ENCODE measurements at places on chromosomes 1 and 21. TPM values are rescaled to one million over a fixed set of nuclear protein-coding genes. Genes with fewer than 3 reads are reported as not detected.

The SPRR2A gene
- not detected for total RNA-seq

GRCh38 chr1:27102707-27103468 is 52.0 kb downstream of the SLC9A1 start:
- no peaks in the 10 kb centered on the region for H3K27me3 ChIP-seq
- H3K27ac ChIP-seq, result no peak overlapping the region

GRCh38 chr21:41680444-41681347 is 86.2 kb downstream of the RIPK4 start:
- no peaks in the 10 kb centered on the region for H3K36me3 ChIP-seq
- H3K27ac ChIP-seq, result peak overlapping the region; percentile 93
- no peak overlapping the region for H3K4me3 ChIP-seq
- no peaks in the 10 kb centered on the region for H3K27me3 ChIP-seq

- no peaks in the 10 kb centered on the region for H3K4me1 ChIP-seq
- DNase-seq, result no peak
- no peak overlapping the region for H3K4me3 ChIP-seq
- no peaks in the 10 kb centered on the region for H3K27me3 ChIP-seq
- H3K27ac ChIP-seq, result no peak overlapping the region
Measured at GRCh38 chr1:156998840-156999500, 46.6 kb downstream of the ARHGEF11 start.

DNA sequence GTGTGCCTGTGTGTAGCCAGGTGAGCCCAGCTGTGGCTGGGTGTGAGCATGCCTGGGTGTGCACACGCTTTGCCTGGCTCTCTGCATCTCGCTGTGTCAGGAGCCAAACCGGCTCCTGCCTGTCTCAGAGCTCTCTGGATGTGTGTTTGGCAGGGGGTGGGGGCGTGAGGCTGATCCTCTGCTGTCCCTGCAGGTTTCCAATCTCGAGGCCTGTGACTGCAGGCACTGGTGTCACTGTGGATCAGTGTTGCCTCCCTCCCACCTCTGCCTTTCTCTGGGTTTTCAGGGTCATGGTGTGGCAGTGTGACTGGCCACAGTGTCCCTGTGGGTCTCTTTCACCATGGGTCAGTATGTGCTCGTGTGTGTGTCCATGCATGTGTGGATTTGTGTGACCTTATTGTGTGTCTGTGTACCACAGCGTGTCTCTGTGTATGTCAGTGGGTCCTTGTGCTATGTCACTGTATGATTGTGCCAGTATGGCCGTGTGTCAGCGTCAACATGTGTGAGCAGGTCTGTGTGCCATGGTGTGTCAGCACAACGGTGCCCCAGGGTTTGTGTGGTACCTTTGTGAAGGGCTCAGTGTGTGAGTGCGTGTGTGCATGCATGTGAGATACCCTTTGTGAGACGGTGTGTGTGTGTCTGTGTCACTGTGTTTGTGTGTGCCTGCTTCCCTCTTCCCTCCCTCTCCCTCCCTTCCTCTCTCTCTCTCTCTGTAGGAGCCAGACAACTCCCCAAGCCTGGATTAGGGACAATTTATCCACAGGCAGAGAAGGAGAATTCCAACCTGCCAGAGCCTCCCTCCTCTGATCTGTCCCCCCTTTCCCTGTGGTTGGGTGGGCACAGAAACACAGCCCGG is 43.4 kb downstream of the AHDC1 start:
- H3K4me1 ChIP-seq, result peaks cover 97% of the 10 kb centered on the region
- no peak for DNase-seq
- H3K27ac ChIP-seq, result peak overlapping the region; percentile 94
- H3K36me3 ChIP-seq, result no peaks in the 10 kb centered on the region
- H3K27me3 ChIP-seq, result no peaks in the 10 kb centered on the region

The BTG3 gene
- 57.0 TPM for total RNA-seq

GRCh38 chr1:197776351-197777105 is 1.2 kb upstream of the DENND1B start:
- H3K4me3 ChIP-seq, result no peak overlapping the region
- no peaks in the 10 kb centered on the region for H3K27me3 ChIP-seq
- no peaks in the 10 kb centered on the region for H3K36me3 ChIP-seq

GRCh38 chr21:45788637-45789506 is 145.3 kb downstream of the PCBP3 start:
- DNase-seq, result no peak
- H3K27ac ChIP-seq, result no peak overlapping the region
- no peak overlapping the region for H3K4me3 ChIP-seq
- H3K27me3 ChIP-seq, result no peaks in the 10 kb centered on the region

DNA sequence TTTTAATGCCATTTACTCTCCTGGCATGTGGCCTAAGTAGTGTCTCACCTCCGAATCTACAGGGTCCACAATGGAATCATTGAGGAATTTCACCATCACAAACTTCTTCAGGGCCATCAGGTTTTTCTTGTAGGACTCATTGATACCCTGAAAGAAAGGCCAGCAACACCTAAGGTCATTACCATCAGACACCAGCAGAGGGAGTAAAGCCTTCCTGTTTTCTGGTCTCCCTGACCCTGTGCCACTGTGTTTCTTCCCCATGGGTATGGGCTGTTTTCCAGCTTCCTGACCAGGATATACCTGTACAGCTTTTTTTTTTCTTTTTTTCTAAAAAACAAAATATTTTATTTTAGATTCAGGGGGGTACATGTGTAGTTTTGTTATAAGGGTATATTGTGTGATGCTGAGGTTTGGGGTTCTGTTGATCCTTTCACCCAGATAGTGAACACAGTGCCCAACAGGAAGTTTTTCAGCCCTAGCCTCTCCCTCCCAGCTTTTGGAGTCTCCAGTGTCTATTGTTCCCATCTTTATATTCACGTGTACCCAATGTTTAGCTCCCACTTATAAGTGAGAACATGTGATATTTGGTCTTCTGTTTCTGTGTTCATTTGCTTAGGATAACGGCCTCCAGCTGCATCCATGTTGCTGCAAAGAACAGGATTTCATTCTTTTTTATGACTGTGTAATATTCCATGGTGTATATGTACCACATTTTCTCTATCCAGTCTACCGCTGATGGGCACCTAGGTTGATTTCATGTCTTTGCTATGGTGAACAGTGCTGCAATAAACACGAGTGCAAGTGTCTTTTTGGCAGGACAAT is 18.3 kb downstream of the PPT1 start:
- H3K27me3 ChIP-seq, result no peaks in the 10 kb centered on the region
- DNase-seq, result peak; percentile 74
- no peak overlapping the region for H3K4me3 ChIP-seq
- H3K27ac ChIP-seq, result no peak overlapping the region
- H3K36me3 ChIP-seq, result no peaks in the 10 kb centered on the region
- no peaks in the 10 kb centered on the region for H3K4me1 ChIP-seq

The FLG2 gene
- not detected for total RNA-seq

DNA sequence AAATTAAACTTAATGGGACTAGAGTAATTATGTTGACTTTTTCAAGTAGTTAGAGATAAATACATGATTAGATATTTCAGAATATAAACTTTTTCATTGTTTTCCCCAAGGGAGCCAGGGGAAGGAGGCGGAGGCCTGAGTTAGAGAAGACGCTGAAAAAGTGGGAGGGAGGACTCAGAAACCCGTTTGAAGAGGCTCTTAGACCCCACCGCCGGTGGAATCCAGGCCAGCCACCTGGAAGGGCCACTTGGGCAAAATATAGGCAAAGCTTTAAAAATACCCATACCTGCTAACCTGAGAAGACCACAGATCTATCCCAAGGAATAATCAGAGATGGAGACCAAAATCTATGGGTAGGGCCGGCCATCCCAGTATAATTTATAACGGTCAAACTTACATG is 242.6 kb downstream of the PTPRU start:
- DNase-seq, result no peak
- no peaks in the 10 kb centered on the region for H3K36me3 ChIP-seq
- no peak overlapping the region for H3K4me3 ChIP-seq
- H3K27ac ChIP-seq, result no peak overlapping the region
- peaks cover 29% of the 10 kb centered on the region for H3K27me3 ChIP-seq

DNA sequence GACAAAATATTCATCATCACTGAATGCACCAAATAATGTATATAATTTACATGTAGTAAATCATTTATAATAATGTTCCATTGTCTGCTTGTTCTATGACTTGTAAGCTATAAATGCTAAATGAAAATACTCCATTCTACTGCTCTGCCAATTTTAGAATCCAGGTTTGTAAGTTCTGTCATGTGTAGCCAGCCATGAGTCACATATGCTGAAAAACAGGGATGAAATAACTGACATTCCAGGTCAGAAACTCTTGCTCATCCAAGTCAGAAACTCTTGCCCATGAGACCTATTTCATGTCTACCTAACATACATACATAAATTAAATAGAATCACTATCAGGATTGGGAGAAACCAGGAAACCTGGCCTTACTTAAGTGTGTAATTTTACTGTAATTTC is 95.6 kb downstream of the ASH1L start:
- no peak overlapping the region for H3K4me3 ChIP-seq
- DNase-seq, result peak; percentile 22
- no peaks in the 10 kb centered on the region for H3K27me3 ChIP-seq
- no peaks in the 10 kb centered on the region for H3K36me3 ChIP-seq

The GPR161 gene
- total RNA-seq, result 15.9 TPM

DNA sequence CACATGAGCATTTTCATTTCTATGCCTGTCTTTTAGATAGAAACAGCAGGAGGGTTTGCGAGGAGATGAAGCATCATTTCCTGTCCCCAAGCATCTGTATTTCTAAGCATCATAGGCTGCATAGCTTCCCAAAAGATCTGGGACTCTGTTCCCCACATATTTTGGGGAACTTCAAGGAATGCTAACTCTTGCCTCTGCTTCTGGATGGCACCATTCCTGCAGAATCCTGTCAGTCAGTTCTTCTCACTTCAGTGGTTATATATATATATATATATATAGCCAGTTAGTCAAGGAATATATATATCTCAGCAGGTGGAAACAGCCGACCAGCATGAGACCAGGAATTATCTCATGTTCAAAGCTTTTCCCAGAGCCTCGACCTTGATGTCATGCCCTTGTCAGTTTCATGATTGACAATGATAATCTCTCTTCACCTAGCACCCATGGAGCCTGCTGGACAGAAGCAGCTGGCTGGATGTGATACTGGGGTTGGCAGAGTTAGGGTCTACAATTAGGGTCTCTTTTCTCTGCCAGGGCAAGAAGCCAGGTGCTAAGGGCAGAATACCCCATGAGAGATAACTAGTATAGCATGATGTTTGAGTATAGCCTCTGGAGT is 2.4 kb downstream of the PFKFB2 start:
- no peak overlapping the region for H3K27ac ChIP-seq
- H3K27me3 ChIP-seq, result no peaks in the 10 kb centered on the region
- H3K4me3 ChIP-seq, result no peak overlapping the region
- H3K36me3 ChIP-seq, result no peaks in the 10 kb centered on the region

DNA sequence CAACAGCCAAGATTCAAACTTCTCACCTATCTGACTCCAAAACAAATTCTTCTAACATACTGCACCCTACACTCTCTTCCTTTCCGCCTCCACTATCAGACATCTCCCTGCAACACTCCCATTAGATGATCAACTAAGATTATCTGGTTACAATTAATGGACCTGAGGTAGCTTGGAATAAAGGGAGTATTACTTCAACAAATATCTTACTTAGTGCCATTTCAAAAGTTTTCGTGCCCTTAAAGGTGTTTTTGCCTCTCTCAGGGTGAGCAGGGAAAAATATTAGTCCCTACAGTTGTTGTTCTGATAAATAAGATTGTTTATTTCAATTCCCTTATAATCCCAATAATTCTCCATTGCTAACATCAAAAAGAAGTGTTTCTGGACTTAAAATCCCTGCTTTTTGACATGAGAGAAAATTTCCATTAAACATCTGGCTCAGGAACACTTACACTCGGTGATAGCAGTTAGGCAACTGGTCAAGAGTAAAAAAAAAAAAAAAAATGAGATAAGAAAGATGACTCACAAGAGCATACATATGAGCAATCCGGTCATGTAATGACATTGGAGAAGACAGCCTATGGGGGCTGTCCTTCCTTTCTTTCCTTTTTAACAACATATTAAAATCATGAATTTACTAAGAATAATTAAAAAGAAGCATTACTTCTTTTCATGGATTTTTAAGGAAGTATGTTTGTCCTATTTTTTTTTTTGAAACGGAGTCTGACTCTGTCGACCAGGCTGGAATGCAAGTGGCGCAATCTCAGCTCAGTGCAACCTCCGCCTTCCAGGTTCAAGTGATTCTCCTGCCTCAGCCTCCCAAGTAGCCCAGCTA is 7.6 kb downstream of the RSBN1 start:
- H3K4me1 ChIP-seq, result peaks cover 20% of the 10 kb centered on the region
- H3K27me3 ChIP-seq, result no peaks in the 10 kb centered on the region
- DNase-seq, result peak; percentile 60
- H3K4me3 ChIP-seq, result peak overlapping the region; percentile 1
- H3K27ac ChIP-seq, result peak overlapping the region; percentile 76

The ELF3 gene
- total RNA-seq, result 367 TPM
